Left lung (tissue), 14 donors: ENCODE measurements at places on chromosomes 11 and 22. TPM values are rescaled to one million over a fixed set of nuclear protein-coding genes. Genes with fewer than 3 reads are reported as not detected.

Gene SPTBN2
- 8.7 TPM for total RNA-seq

Gene RIMBP3C
- 0.17 TPM for total RNA-seq

Gene APLNR
- total RNA-seq, result 11.2 TPM

Gene CEP164
- 27.4 TPM for total RNA-seq

Gene MMP8
- total RNA-seq, result 4.6 TPM
